Breast epithelium (tissue), 4 donors: ENCODE measurements at places on chromosomes 2 and 18. TPM values are rescaled to one million over a fixed set of nuclear protein-coding genes. Genes with fewer than 3 reads are reported as not detected.

Gene SMAD7
- total RNA-seq: 17.4 TPM

Gene SLC11A1
- 14.4 TPM for total RNA-seq

Gene PTH2R
- total RNA-seq: 0.64 TPM

Gene FRZB
- total RNA-seq: 12.0 TPM

Gene DYNAP
- not detected for total RNA-seq

Gene EPB41L3
- 178 TPM for total RNA-seq

Gene CCDC68
- 8.5 TPM for total RNA-seq

Gene HRH4
- total RNA-seq: 0.29 TPM

Gene IL37
- not detected for total RNA-seq

Gene ROCK2
- total RNA-seq: 181 TPM

Gene OTOF
- 0.32 TPM for total RNA-seq

Gene B3GNT7
- total RNA-seq: 5.3 TPM

Gene SH3RF3
- 3.2 TPM for total RNA-seq

Gene LRRC30
- not detected for total RNA-seq

Gene ANKRD23
- 3.5 TPM for total RNA-seq

Gene FAM228A
- total RNA-seq: 0.66 TPM

Gene ALLC
- not detected for total RNA-seq

Gene SERPINB12
- total RNA-seq: not detected

Gene EPAS1
- total RNA-seq: 92.5 TPM

Gene KCNG2
- 1.6 TPM for total RNA-seq

Gene TNFAIP6
- 5.3 TPM for total RNA-seq

Gene MOB4
- 20.6 TPM for total RNA-seq

Gene USP14
- total RNA-seq: 46.9 TPM

Gene PXDN
- 42.4 TPM for total RNA-seq

Gene ING5
- total RNA-seq: 49.0 TPM
